ENCODE measurements at places on chromosomes 5 and 9.

- H3K27ac ChIP-seq = peak overlapping the region; percentile 87
- peak overlapping the region; percentile 68 for H3K4me3 ChIP-seq
- H3K36me3 ChIP-seq = no peaks in the 10 kb centered on the region
- H3K27me3 ChIP-seq = no peaks in the 10 kb centered on the region
Observed at GRCh38 chr5:139925650-139926640, 117.2 kb downstream of the NRG2 start.

- no peak overlapping the region for H3K27ac ChIP-seq
- no peak for DNase-seq
- peaks cover 4% of the 10 kb centered on the region for H3K27me3 ChIP-seq
- no peak overlapping the region for H3K4me3 ChIP-seq
Observed at GRCh38 chr5:134445856-134446818, 34.5 kb upstream of the CDKN2AIPNL start.

DNA sequence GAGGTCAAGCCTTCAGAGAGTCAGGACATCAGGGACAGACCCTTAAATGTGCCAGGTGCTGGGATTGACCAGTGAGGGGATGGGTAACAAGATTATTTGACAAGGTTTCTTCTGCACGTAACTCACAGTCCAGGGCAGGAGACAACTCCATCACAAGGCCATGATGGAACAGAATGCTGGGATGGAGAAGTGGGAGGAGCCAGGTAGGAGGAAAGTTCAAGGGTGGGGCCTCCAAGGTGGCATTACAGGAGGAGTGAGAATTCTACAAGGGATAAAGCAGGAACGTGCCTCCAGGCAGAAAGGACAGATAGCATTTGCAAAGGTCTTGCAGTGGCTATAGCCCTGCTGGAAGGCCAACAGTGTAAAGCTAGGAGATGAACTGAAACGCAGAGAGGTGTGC, 102.2 kb downstream of the FGF18 start:
- H3K27me3 ChIP-seq = peaks cover 1% of the 10 kb centered on the region
- H3K27ac ChIP-seq = no peak overlapping the region
- DNase-seq = no peak
- no peaks in the 10 kb centered on the region for H3K4me1 ChIP-seq
- no peak overlapping the region for H3K4me3 ChIP-seq

DNA sequence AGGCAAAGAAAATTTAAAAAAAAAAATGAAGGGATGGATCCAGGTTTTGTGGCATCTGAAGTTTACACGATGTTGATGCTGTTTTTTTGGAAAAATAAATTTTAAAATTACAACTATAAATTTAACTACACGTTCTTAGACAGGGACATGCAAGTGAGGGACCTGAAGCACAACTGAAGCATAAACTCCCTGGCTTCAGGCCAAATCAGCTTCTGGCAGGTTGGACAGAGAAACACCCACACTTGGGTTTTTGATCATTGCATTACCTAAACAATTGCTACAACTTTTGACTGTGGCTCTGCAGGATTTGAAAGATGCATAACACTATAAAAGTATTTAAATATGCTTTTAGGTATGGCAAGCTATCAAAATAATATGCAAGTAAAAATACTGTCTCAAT, 1318.3 kb upstream of the DMAC1 start:
- no peaks in the 10 kb centered on the region for H3K27me3 ChIP-seq
- H3K27ac ChIP-seq = no peak overlapping the region
- no peak for DNase-seq
- H3K4me1 ChIP-seq = no peaks in the 10 kb centered on the region
- no peak overlapping the region for H3K4me3 ChIP-seq

DNA sequence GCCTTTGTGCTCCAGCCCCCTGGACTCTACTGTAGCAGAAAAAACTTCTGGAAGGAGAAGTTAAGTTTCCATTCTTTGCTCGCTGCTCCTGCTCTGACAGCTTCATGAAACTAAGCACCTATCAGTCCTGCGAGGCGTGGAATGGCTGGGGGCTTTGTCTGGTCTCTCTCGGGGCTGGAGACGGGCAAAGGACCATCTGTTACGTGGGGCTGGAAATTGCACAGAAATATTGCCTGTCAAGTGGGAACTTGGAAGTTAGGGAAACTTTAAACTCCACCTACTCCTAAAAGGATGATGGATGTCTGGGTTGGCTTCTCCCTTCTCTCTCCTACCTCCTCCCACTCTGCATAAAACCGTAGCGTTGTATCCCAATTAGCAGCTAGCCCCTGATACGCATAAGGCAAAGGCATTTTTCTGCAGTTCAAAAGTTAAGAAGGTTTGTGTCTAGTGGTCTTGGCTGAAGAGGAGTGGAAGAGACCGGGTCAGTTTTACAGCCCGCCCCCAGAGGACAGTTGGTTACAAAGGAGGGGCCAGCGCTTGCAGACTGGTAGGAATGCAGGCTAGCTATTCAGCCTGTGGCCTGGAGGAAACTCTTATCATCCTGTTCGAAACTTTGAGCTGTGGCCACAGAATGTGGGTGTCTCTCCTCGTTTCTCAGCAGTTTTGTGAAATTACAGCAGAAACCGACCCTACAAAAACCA, 1.3 kb downstream of the FBXL7 start:
- H3K4me3 ChIP-seq = no peak overlapping the region
- no peaks in the 10 kb centered on the region for H3K36me3 ChIP-seq
- H3K27me3 ChIP-seq = peaks cover 20% of the 10 kb centered on the region

- no peak for DNase-seq
- H3K27ac ChIP-seq = no peak overlapping the region
- H3K4me1 ChIP-seq = peaks cover 3% of the 10 kb centered on the region
- H3K36me3 ChIP-seq = no peaks in the 10 kb centered on the region
- H3K27me3 ChIP-seq = peaks cover 2% of the 10 kb centered on the region
Observed at GRCh38 chr5:178360222-178360925, 127.8 kb upstream of the PHYKPL start.

DNA sequence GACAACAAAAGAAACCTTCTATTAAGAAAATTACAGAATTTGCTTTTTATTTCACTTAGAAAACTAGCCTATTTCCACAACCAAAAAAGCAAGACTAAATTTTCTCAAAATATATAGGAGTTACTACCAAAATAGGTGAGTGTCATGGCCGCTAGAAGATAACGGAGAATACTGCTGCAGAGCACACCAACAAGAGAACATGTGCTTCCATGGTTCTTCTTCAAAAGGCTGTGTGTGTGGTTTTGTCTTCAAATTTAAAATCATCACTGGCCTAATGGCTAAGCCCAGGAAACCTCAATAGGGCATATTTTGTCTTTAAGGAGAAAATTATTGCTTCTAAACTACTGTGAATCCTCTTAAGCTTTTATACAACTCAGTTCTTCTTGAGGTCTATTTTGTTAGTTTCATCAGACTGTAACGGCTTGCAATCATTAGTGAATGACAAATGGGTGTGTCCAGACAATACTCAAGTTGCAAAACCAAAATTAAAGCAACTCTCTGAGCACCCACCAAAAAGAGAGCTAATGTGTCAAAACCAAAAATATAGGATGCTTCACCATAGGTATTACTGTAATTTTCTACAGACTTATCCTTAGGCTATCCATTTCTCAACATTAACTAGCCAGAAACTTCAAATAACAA, 3.3 kb downstream of the SETX start:
- peaks cover 21% of the 10 kb centered on the region for H3K27me3 ChIP-seq
- peaks cover 28% of the 10 kb centered on the region for H3K36me3 ChIP-seq
- peak overlapping the region; percentile 97 for H3K27ac ChIP-seq
- peaks cover 57% of the 10 kb centered on the region for H3K4me1 ChIP-seq

- H3K36me3 ChIP-seq = peaks cover 59% of the 10 kb centered on the region
- H3K4me1 ChIP-seq = peaks cover 79% of the 10 kb centered on the region
- no peak for DNase-seq
- no peak overlapping the region for H3K4me3 ChIP-seq
Observed at GRCh38 chr5:40831346-40832210, 3.4 kb downstream of the RPL37 start.

DNA sequence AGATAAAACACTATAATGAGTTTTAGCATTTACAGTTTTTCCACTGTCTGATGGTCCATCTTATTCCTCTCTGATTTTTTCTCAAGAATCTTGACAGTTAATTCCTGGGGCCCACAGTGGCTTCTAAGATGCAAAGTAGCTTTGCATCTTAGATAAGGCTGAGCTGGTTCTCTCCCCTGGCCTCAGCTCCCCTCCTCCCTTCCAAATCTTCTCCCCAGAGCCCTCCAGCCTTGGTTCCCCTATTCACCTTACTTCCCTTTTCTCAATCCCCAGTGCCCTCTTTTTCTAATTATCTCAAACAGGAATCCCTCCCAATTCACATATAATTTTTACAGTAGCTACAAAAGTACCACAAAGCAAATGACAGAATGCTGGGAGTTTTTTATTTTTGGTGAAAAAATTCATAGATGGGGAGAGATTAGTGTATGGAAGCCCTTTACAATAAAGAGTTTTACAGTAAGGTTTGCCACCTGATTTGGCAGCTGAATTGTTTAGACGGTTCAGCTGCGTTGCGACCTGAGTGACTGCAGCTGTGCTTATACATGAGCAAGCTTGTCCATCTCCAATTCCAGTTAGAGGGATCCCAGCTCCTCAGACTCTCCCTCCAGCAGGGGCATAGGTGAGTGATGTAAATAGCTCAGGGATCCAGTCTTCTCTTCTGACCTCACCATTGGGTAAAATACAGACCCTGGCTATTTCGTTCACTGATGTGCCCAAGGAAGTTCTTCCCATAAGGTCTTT, 51.4 kb upstream of the CKMT2 start:
- no peak for DNase-seq
- H3K36me3 ChIP-seq = no peaks in the 10 kb centered on the region
- H3K27ac ChIP-seq = no peak overlapping the region

DNA sequence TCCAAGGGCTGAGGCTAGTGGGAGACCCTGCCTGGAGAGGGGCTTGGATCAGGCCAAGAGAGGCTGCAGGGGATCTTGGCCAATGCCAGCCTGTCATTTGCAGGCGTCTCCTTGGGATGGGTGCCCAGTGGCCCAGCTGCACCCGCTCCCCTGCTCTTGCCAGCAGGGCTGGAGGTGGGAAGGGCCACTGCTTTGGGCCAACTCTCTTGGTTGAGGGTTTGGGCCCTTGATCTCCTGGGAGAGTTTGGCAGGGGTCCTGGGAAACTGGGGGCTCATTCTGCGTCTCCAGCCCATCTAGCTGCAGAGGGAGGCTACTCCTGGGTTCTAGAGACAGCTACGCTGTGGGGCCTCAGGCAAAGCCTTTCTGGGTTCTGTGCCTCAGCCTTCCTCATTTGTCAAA, 10.5 kb downstream of the PSD2 start:
- peaks cover 4% of the 10 kb centered on the region for H3K36me3 ChIP-seq
- no peaks in the 10 kb centered on the region for H3K4me1 ChIP-seq
- no peak overlapping the region for H3K27ac ChIP-seq
- DNase-seq = no peak
- peaks cover 10% of the 10 kb centered on the region for H3K27me3 ChIP-seq

Data from immature natural killer cell (primary cell).